IMR-90 (cell line): ENCODE measurements at places on chromosomes 16 and 17. TPM values are rescaled to one million over a fixed set of nuclear protein-coding genes. Genes with fewer than 3 reads are reported as not detected.

- no peak for DNase-seq
These were observed 9.7 kb upstream of the CCL2 start for GRCh38 chr17:34245351-34245905.

GRCh38 chr17:51912939-51913338 lies 245.6 kb downstream of the CA10 start:
- no peak for DNase-seq

Gene SNAI3
- total RNA-seq = not detected in 2 replicates

- no peak for DNase-seq
These were observed 83.5 kb downstream of the AMFR start for GRCh38 chr16:56341656-56342399.

GRCh38 chr17:77387891-77388290 lies 247.1 kb downstream of the SEC14L1 start:
- no peak for DNase-seq

Gene HS3ST6
- total RNA-seq = not detected in 2 replicates

DNA sequence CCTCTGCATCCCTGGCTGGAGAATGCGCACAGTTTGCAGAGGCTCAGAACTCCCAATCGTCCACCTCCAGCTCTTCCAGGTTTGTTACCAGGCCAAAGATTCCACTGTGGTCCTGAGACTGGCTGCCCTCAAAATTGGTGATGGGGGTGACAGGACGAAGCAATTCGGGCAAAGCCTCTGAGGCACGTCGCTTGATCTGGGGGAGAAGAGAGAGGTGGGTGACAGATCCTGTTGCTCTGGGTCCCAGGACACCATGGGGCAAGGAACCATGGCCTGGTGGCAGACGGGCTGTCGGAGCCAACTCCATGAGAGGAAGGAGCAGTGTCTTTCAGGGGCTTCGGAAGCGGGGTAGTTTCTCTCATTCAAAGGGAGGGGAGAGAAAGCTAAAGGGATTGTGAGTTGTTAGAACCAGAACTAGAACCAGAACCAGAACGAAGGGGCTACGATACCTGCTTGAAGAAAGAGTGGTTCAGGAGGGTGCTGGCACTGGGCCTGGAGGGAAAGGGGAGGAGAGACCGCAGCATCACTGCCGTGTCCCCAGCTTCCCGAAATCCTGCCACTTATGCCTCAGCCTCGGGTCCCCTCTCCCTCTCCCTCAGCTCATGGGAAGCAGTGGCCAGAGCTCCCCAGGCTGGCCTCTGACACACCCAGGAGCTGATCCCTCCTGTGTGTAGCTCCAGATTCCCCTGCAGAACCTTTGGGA lies 3.8 kb upstream of the LIMD2 start:
- DNase-seq = no peak
